ENCODE measurements at places on chromosomes 11 and 22. TPM values are rescaled to one million over a fixed set of nuclear protein-coding genes. Genes with fewer than 3 reads are reported as not detected.
A peak's percentile ranks its signal among the peaks of the same experiment; 100 is the strongest.

GRCh38 chr11:128752379-128752778, 58.5 kb downstream of the FLI1 start:
- DNase-seq: no peak

DNA sequence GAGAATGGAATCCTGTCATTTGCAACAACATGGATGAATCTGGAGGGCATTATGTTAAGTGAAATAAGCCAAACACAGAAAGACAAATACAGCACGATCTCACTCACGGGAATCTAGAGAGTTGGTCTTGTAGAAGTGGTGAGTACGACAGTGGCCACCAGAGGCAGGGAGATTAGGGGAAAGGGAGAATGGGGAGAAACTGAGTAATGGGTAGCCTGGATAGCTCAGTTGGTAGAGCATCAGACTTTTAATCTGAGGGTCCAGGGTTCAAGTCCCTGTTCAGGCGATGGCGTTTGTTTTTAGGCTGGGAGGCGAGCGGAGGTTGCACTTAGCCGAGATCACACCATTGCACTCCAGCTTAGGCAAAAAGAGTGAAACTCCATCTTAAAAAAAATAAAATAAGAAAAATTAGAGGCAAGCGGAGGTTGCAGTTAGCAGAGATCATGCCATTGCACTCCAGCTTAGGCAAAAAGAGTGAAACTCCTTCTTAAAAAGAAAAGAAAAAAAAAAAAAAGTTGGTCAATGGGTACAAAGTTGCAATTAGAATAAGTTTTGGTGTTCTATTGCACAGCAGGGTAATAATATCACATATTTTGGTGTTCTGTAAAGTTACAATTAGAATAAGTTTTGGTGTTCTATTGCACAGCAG, 95.7 kb upstream of the UBASH3B start:
- DNase-seq: peak; percentile 11

DNA sequence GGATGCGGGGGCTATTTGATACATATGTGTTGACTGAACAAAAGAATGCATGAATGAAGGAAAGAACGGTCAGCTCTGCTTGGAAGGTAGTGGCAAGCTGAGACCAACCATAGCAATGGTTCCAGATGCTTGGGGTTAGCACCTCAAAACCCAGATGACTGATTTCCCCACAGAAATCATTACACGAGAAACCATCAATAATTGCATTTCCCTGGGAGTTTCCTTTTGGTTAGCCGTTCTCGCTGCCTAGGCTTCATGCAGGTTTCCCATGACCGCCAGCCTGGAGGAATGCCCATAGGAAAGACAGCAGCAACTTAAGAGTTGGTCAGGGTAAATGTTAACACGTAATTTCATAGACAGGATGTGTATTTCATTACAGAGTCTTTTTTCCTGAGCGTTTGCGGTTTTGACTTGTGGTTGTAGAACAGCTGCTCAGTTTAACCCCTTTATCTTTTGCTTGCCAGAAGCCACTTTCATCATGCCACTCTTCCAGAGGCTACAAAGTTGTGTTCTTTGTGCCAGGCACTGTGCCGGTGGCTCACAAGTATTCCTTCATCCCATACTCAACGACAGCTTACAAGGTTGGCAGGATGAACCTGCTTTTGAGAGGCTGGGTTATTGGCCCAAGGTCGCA, 2.8 kb downstream of the IL17RA start:
- peak; percentile 96 for DNase-seq

DNA sequence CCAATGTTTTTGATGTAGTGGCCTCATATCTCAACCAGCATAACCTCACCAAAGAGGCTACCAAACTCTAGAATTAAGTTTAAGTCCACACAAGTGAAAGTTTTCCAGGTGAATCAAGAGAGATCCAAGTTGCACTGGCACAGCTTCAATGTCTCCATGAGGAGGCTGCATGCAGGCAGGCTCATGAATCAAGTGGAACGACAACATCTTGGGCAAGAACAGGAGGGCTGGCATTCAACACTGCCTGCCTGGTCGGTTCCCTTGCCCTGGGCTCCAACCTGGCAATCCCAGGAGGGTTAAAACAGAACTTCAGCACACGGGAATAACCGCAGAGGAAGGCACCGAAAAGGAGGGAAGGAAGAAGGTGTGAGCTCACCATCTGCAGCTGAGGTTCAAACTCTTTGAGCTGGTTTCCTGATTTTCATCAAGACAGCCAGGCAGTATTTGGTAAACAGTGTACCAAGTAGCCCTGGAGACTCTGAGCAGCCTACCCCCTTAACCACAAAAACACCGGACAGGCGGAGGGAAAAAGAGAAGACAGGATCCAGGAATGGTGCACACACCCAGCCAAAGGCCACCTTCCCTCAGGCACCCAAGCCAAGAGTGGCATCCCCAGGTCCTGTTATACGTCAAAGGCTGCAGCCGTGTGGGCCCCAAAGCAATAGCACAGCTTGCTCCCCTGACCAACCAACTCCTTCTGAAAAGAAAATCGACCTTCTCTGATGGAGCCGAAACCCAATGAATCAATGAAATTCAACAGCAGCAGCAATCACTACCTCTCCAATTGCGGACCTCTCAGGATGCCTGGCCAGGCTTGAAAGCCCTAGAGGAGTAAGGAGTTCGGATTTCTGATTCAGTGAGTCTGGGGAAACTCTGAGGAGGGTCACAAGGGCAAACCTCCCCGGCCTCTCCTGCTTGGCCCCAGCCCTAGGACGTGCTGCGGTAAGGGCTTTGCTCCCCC, 1.3 kb downstream of the PACSIN2 start:
- DNase-seq: peak; percentile 49

DNA sequence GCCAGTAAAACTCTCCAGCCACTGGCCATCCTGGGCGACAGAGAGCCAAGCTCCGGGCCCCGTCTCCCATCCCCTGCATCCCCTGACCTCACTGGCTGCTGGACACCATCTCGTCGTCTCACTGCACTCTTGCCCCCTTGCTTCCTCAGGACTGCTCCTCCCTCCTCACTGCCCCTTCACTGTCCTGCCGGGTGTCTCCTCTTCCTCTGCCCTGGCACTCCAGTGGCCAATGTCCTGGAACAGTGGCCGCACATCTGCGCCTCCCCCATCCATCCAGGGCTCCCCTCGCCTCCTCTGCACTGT, 800.4 kb downstream of the BRD1 start:
- DNase-seq: no peak

GRCh38 chr11:88100151-88100550, 75.1 kb downstream of the RAB38 start:
- no peak for DNase-seq

GRCh38 chr22:48943567-48944432, 883.9 kb downstream of the BRD1 start:
- DNase-seq: no peak

SORL1 gene
- 0.26 TPM for total RNA-seq

GRCh38 chr11:19934828-19935259, 222.2 kb downstream of the NAV2 start:
- DNase-seq: peak; percentile 90

DNA sequence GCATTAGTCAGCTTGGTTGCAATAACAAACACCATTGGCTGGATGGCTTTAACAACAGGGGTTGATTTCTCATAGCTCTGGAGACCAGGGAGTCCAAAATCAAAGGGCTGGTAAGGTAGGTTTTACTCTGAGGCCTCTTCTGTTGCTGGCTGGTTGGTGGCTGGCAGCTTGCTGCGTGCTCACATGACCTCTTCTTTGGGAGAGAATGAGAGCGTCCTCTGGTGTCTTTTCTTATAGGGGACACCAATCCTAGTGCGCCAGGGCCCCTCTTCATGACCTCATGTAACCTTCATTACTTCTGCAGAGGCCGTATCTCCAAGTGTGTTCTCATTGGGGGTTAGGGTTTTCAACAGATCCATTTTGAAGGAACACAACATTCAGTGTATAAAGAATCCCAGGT, 1308.3 kb downstream of the TBC1D22A start:
- no peak for DNase-seq

- no peak for DNase-seq
Measured at GRCh38 chr11:105856954-105857353, 165.1 kb downstream of the MSANTD4 start.

DNA sequence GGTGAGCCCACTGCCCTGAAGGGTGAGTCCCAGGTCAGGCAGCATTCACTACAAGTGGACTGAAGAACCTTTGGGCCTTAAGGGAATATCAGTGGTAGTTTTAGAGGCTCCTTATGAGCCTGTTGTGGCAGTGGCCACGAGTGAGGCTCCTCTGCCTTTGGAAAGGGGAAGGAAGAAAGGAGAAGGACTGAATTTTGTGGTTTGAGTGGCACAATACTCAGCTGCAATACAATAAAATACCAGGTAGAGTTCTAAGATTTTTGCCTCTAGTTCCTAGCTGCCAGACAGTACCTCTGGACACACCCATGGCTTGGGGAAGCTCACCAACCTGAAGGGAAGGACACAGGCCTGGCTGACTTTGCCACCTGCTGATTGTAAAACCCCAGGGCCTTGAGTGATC, 260.9 kb downstream of the DYNC2H1 start:
- DNase-seq: no peak

DNA sequence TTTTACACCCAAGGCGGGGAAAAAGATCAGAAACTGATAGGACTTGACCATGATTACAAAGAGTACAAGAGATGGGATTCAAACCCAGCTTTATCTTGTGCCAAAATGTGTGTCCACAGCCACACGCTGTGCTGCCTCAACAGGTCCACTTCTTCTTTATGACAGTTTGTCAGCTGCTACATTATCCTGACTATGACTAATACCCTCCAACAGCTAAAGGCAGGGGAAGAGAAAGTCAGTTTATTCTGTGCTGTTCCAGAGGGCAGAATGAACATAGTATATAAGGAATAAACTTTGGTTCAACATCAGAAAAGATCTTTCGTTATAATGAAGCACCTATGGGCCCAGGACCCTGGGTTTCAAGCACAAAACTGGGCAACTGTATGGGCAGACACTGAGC, 668.2 kb upstream of the TENM4 start:
- DNase-seq: peak; percentile 56

- no peak for DNase-seq
Measured at GRCh38 chr22:39471381-39472141, 14.7 kb downstream of the MGAT3 start.

DNA sequence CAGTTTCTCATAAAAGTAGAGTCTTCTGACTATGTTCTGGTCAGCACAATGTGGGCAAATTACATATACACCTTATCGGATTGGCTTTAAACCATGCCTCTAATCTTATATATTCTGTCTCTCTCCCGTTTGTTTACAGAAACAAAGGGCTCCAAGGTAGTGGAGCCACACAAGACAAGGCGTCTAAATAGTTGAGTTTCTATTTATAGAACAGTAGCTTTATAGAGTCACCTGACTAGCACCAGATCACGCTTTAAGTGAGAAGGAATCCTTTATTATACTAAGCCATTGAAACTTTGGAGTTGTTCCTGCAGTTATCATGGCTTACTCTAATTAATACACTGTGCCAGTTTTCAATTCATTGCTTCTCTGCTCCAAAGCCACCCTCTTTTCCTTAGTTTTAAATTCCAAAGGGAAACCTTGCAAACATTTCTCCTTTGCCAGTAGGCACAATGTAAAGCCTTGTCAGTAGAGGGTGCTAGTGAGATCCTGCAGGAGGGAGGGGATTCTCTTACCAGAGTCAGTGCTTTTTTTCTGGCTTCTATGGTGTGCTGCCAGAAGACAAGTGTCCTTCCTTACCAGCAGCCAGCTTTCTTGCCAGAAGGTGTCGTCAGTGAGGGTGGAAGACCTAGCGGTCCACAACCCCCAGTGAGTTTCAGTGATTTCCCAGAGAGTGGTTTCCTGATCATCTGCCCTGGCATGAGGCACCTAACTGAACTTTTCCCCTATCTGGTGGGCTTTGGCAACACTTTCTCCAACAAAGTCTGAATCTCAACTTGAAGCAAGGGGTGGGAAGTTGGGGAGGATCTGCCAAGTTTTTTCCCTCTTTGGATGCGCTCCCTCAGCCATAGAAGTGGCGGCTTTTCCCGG, 71.7 kb downstream of the RAB38 start:
- peak; percentile 62 for DNase-seq

GRCh38 chr11:65651339-65651588, 11.5 kb downstream of the RELA start:
- no peak for DNase-seq

- peak; percentile 49 for DNase-seq
Measured at GRCh38 chr11:23263466-23263865, 403.2 kb upstream of the CCDC179 start.

KRTAP5-1 gene
- total RNA-seq: not detected

- no peak for DNase-seq
Measured at GRCh38 chr11:44190883-44191230, 95.4 kb downstream of the EXT2 start.

CHRM1 gene
- total RNA-seq: not detected

DNA sequence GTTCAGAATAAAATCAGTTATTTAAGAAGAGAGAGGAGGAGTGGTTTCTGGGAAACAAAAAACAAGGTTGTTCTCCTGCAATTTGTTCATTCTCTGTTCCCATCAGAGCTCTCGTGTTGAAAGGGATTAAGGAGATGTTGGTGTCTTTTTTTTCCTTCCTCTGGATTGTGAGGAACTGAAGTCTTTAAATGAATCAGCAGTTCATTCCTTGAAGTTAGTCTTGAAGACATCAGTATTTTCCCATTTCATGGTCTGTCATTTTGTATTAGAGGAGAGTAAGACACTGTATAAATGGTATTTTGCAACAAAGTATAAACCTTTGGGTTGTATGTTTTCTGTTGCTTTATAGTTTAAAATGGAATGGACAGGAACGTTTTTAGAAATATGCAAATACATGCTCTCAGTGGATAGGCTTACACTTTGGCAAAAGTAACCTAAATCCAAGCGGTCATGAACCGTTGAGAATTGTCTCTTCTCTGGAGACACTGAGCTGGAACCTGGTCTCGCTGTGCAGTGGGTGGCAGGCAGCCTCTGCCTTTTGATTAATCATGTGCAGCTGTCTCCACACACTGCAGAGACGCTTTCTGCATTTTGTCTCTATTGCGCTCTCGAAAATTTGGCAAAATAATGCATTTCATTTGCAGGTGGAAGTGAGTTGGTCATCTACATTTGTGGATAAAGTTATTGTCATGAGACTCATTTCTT, 33.0 kb downstream of the SAMM50 start:
- no peak for DNase-seq
